ENCODE measurements at places on chromosomes 2 and 18. TPM values are rescaled to one million over a fixed set of nuclear protein-coding genes. Genes with fewer than 3 reads are reported as not detected.

- DNase-seq = no peak
Observed at GRCh38 chr2:64669288-64669687, 15.6 kb upstream of the SERTAD2 start.

DNA sequence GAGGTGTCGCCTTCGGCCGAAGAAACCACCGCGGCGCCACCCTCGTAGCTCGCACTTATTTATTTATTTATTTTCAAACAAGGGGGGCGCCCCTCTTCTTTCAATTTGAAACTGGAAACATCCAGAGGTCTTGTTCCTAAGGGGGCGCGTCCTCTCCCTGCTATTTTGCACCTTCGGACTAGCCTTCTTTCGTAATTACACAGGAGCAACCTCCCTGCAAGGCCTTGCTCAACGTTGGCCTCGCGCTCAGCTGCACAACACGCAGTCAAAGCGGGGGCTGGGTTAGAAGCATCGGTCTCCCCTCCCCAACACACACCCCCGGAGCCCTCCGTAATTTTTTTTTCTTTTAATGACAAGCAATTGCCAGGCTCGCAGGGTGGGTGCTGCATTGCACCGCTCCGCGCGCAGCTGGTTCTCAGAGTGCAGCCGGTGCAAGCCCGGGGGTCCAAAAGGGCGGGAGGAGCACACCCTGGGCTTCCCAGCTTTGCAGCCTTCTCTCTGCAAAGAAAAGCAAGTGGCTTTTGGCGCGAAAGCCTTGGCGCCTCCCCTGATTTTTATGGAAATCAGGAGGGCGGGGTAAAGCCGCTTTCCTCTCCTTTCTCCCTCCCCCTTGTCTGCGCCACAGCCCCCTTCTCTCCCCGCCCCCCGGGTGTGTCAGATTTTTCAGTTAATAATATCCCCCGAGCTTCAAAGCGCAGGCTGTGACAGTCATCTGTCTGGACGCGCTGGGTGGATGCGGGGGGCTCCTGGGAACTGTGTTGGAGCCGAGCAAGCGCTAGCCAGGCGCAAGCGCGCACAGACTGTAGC is at the start of gene MYCN:
TSS of gene MYCN (plus strand) at position 697 of the 807 bp plus-strand sequence. CDS start 1,515 bp downstream, outside the sequence.
- DNase-seq = no peak

DNA sequence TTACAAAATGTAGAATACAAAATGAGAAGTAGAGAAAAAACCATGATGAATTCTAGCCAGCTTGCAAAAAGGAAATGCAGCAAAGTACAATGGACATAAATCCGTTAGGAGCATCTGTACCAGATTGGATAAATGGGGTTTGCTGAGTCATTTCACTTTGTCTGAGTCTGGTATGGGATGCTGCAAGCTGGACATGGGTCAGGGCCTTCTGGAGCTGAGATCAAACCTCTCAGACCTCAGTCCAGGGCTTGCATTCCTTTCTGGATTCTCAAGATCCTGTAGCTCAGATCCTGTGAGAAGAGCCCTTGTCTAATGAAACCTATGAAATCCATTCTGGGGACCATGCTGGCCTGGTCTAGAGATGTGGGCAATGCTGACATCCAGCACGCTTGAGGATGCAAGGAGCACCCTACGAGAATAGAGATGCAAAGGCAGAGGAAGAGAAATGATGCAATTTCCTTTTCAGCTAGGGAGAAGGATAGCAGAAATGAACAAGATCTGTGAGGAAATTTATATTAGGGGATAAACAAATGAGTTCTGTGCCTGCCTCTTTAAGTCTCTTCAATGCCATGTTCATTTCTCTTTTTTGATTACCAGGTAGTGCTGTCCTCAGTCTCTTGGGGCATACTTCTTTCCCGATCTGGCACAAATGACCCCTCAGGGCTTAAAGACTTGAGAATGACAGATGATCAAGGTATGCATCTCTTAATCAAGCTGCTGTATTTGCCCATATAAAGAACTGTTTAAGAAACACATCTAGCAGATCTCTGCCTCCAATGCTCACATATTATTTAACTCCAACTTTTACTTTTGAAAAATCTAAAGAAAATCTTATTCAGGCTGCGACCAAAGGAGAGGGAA is 230.4 kb downstream of the MEIS1 start:
- no peak for DNase-seq

DNA sequence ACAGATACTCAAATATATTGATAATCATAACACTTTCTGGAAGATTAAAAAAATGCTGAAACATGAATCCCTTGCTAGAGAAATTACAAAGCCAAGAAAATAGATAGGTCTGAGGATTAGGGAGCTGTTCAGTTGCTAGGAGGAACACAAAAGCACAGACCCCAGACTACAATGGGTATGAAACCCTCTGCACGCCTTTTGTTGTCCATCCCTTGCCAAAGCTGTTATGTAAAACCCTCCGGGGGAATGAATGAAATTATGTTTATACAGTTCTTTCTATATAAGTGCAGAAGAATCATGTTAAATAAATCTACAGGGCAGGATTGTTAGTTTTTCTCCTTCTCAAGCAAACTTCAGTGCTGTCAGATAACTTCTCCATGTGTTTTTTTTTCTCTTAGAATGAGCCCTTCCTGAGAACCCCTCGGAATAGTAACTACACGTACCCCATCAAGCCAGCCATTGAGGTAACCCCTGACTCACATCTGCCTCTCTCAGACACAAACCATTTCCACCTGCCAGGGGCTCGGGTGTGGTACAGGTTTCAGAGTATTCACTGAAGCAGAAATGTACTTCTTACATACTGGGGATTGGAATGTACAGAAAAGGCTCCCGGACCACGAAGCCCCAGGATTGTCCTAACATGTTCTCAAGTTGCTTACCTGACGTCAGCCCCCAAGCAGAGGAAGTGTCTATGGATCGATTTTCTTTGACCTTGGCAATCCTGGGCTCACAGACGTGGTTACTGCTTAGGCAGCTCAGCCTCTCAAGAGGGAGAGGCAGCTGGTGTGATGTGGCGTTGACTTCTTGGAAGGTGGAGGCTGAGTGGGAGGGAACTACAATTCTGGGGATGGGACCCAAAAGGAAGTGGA is 118.0 kb downstream of the PLB1 start:
- no peak for DNase-seq

- DNase-seq = peak; percentile 40
Observed at GRCh38 chr2:185044323-185044874, 446.1 kb downstream of the ZNF804A start.

GRCh38 chr2:126752876-126753275 is 96.9 kb downstream of the GYPC start:
- no peak for DNase-seq

GRCh38 chr2:143329288-143329687 is 200.1 kb downstream of the ARHGAP15 start:
- DNase-seq = no peak

DNA sequence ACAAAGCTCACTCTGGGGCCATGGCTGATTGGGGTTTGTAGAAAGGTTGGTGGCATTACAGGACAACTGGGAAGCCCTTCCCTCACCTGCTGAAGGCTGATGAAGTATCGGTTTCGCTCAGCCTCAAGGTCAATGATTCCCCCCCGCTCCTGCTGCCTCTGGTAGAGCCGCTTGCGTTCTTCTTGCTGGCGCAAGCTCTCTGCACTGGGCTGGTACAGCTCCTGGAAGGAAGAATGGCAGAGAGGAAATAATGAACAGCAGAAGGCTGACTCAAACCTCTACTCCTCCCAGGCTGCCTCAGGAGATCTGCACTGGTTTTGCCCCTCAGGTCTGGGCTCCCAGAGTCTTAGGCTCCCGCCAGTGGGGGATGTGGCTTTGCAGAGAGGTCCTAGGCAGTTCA is 5.2 kb downstream of the BCS1L start:
- DNase-seq = no peak

DNA sequence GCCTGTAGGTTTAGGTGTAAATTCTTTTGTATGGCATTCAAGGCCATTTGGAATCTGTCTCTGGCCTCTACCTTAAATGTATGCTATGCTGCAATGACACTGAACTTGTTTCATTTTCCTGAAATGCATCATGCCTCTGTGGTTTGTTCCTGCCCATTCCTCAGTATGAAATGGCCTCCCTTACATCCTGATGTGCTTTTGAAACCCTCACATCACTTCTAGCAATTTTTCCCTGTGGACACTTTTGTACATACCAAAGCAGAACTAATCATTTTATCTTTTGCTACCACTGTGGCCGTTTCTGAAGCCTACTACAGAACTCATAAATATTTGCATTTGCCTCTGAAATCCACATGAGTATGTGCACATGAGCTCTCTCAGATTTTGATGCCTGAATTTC is 557.2 kb downstream of the ERBB4 start:
- no peak for DNase-seq

DNA sequence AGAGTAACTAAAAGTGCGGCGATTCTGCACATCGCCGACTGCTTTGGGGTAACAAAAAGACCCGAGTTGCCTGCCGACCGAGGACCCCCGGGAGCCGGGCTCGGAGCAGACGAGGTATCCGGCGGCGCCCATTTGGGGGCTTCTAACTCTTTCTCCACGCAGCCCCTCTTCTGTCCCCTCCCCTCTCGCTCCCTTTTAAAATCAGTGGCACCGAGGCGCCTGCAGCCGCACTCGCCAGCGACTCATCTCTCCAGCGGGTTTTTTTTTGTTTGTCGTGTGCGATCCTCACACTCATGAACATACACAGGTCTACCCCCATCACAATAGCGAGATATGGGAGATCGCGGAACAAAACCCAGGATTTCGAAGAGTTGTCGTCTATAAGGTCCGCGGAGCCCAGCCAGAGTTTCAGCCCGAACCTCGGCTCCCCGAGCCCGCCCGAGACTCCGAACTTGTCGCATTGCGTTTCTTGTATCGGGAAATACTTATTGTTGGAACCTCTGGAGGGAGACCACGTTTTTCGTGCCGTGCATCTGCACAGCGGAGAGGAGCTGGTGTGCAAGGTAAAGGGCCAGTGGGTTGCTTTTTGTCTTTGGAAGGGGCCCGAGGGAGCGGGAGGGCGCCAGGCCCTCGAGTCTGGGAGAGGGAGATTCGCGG is 1.4 kb downstream of the TRIB2 start:
- no peak for DNase-seq

DNA sequence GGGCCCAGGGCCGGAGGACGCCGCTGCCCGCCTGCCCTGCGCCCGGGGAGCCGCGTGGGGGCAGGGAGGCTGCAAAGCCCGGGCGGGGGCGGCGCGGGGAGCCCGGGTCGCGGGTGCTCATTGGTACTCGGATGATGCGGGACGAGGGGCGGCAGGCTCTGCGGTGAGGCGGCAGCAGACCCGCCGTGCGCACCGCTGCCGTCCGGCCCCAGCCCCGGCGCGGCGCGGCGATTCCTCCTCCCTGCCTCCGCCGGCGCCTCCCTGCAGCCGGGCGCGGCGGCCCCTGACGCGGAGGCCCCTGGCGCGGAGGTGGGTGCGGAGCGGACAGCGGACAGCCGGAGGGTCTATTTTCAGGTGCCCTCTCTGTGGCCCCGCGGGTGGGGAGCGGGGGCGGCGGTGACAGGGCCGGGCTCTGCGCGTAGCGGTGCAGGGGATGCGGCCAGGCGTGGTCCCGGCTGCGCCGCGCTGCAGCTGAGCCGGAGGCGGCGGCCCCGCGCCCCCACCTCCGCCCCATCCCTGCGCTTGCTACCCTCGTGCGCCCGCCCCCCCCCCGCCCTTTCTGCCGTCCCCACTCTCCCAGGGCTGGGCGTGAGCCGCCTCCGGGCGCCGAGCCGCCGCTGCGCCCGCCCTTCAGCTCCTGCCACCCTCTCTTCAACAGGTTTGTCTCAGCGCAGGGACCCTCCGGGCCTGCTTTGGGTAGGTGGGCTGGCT is 640 bp downstream of the SPTBN1 start:
- DNase-seq = peak; percentile 69

DNA sequence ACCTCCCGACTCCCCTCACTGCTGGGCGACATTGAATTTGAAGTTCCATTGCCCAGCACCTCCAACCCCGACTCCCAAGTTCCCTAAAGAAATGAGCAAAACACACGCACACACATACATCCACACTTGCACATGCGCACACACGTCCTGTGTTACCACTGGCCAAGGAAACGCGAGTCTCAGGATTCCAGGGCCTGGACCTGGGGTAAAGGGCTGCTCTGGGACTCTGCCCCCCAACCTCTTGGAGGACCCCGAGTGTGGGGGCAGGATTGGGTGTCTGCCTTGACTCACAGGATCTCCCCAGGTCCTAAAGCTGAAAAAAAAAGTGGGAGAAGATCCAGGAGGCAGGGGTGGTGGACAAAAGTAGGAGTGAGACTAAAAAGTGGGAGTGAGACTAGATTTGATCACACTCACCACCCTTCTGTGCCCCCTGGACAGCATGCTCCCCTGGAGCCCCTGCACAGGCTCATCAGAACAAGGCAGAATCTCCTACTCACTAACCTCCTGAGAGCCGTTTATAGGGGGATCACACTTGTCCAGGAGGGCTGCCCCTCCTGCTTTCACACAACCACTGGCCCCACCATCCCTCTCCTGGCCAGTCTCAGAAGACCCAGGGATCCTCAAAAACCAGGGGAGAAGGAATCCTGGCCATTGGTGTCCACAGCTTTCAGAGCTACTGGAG is 202.2 kb downstream of the TNS1 start:
- no peak for DNase-seq

GRCh38 chr2:62114564-62114963 is 81.4 kb upstream of the B3GNT2 start:
- DNase-seq = no peak

GRCh38 chr2:60429681-60430080 is 123.8 kb downstream of the BCL11A start:
- DNase-seq = no peak

Gene AKAIN1
- not detected for total RNA-seq

Gene FER1L5
- 0.14 TPM for total RNA-seq

Gene EN1
- total RNA-seq = not detected

Gene CLEC4F
- total RNA-seq = 1.2 TPM

Gene VWC2L
- not detected for total RNA-seq

Gene TCF23
- not detected for total RNA-seq
